ENCODE measurements at places on chromosomes 3 and 15.

- DNase-seq, result no peak
Observed at GRCh38 chr3:141485641-141486495, 959 bp upstream of the RASA2 start.

DNA sequence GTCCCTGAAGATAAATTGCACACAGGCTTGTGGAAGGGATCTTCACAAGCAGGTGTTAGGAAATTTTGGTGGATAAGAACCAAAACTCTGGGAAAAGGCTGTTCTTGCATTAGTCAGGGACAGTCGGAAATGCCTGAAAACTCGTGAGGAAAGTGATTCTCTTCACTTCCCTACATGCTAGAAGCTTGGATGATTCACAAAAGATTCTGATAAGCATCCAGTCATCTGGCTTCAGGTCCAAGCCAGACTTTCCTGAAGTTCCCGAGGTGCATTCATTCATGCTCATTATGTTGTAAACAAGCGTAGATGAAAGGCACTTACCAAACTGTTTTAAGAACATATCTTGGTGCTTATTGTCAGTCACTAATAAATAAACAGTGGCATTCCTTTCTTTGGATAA, 1028.7 kb downstream of the NTRK3 start:
- no peak for DNase-seq

GRCh38 chr3:100700708-100701107, 8.6 kb upstream of the TFG start:
- no peak for DNase-seq

- DNase-seq, result no peak
Observed at GRCh38 chr3:72054976-72055375, 270.0 kb upstream of the PROK2 start.

GRCh38 chr3:195075941-195076875, 194.8 kb downstream of the XXYLT1 start:
- no peak for DNase-seq

DNA sequence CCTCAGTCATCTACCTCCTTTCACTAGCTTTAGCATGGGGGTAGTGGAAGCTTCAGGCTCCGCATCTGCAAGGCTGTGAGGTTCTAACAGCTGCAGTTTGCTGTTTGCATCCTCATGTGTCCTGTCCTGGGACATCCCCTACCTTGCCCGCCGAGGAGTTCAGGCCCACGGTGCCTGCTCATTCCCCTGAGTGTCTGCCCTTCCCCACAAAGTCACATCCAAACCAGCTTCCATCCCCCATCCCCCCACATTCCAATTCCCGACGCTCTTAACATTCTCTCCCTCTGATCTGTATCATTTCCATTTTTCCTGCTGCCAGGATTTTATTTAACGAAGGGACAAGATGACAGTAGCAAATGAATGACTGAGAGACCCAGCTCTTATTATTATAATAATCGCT, 43.8 kb downstream of the HRH1 start:
- no peak for DNase-seq

- DNase-seq, result no peak
Observed at GRCh38 chr3:119033393-119034255, 1.0 kb downstream of the IGSF11 start.

All from hypothalamus (tissue), 51 donors.